ENCODE measurements at places on chromosomes 6 and 20. TPM values are rescaled to one million over a fixed set of nuclear protein-coding genes. Genes with fewer than 3 reads are reported as not detected.

DNA sequence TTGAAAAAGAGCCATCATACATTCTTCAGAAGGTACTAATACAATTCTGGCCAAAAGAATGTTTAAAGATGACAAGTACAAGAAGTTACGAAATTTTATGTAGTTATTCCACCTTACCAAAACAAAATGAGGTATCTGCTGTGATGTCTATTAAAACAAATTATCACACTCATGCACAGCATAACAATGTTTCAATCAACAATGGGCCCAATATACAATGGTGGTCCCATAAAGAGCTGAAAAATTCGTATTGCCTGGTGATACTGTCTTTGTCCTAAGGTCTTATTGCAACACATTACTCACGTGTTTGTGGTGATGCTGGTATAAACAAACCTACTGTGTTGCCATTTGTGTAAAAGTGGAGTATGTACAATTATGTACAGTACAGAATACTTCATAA is 3.6 kb upstream of the NUP153 start:
- H3K36me3 ChIP-seq = no peaks in the 10 kb centered on the region
- H3K27ac ChIP-seq = no peak overlapping the region
- no peak overlapping the region for H3K4me3 ChIP-seq
- DNase-seq = no peak
- no peaks in the 10 kb centered on the region for H3K4me1 ChIP-seq

HLA-DMB gene
- total RNA-seq = 7.3 TPM

PEX7 gene
- 15.4 TPM for total RNA-seq

PPP1R14C gene
- total RNA-seq = 14.8 TPM

DNA sequence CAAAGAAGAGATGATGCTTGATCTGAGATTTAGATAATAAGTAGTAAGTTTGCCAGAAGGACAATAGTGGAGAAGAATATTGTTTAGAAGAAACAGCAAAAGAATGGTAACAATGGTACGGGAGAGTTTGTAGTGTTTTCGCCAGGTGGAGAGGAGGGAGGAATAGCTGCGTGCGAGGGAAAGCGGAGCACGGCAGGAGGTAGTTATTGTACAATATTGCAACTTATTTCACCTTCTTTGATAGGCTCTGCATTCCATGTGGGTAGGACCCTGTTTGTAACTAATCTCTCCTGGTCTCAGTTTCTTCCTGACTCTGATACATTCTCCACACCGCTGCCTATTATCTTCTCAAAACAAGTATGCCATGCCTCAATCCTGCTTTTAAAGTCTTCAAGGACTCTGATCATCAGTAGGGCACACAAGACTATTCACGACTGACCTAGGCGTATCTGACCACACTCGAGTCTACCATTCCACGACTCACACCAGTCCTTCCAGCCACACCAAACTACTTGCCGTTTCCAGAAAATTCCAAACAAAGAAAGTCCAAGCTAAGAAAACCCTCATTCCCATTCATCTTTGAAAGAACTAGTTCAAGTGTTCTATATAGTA is 1.1 kb downstream of the PPIL4 start:
- peaks cover 6% of the 10 kb centered on the region for H3K4me1 ChIP-seq
- no peak for DNase-seq
- H3K36me3 ChIP-seq = no peaks in the 10 kb centered on the region
- peak overlapping the region; percentile 86 for H3K4me3 ChIP-seq

GRCh38 chr20:51204051-51204715 is 181.3 kb upstream of the KCNG1 start:
- no peaks in the 10 kb centered on the region for H3K36me3 ChIP-seq
- H3K4me1 ChIP-seq = no peaks in the 10 kb centered on the region
- no peak overlapping the region for H3K27ac ChIP-seq
- no peak overlapping the region for H3K4me3 ChIP-seq
- H3K27me3 ChIP-seq = no peaks in the 10 kb centered on the region
- DNase-seq = no peak

RIPPLY2 gene
- total RNA-seq = not detected

DNA sequence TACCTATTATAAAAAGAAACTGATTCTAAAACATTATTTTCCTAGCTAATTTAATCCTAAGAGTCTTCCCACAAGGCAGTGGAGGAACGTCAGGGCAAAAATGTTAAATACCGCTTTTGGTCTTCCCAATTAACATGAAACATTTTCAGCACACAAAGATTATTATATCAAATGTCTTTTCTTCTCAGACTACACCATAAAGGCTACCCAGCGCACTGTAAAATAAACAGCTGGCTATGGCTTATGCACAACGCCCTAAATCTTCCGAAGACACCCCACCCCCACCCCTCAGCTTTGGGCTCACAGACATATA is 1.0 kb downstream of the NUDT3 start:
- H3K27ac ChIP-seq = peak overlapping the region; percentile 91
- no peak for DNase-seq
- H3K27me3 ChIP-seq = no peaks in the 10 kb centered on the region
- no peaks in the 10 kb centered on the region for H3K36me3 ChIP-seq
- H3K4me1 ChIP-seq = no peaks in the 10 kb centered on the region
